A549 treated with ZK216348 at 1 μM for 4 hours (cell line): ENCODE measurements at places on chromosomes 1 and 21. TPM values are rescaled to one million over a fixed set of nuclear protein-coding genes. Genes with fewer than 3 reads are reported as not detected.

The MAEL gene
- total RNA-seq = not detected in 5 replicates

The HTR1D gene
- 12.6 to 18.2 TPM (median 15.3 TPM) in 5 replicates for total RNA-seq

The PTPN7 gene
- total RNA-seq = 0.05 to 0.26 TPM in 2 of 5 replicates, not detected in the others

The CSMD2 gene
- total RNA-seq = not detected in 5 replicates

The GPATCH3 gene
- total RNA-seq = 9.0 to 12.2 TPM (median 10.6 TPM) in 5 replicates

The ERO1B gene
- total RNA-seq = 1.6 to 4.8 TPM (median 2.8 TPM) in 5 replicates

The LAPTM5 gene
- 0.16 to 0.28 TPM (median 0.22 TPM) in 4 of 5 replicates, not detected in the other for total RNA-seq

The C1QTNF12 gene
- total RNA-seq = 1.2 to 2.6 TPM (median 2.0 TPM) in 4 of 5 replicates, not detected in the other

The INSRR gene
- total RNA-seq = not detected in 5 replicates

The ANGPTL3 gene
- total RNA-seq = not detected in 5 replicates

The AJAP1 gene
- not detected in 5 replicates for total RNA-seq
